Astrocyte of the hippocampus (primary cell): ENCODE measurements at places on chromosomes 6 and 20.
A peak's percentile ranks its signal among the peaks of the same experiment; 100 is the strongest.

DNA sequence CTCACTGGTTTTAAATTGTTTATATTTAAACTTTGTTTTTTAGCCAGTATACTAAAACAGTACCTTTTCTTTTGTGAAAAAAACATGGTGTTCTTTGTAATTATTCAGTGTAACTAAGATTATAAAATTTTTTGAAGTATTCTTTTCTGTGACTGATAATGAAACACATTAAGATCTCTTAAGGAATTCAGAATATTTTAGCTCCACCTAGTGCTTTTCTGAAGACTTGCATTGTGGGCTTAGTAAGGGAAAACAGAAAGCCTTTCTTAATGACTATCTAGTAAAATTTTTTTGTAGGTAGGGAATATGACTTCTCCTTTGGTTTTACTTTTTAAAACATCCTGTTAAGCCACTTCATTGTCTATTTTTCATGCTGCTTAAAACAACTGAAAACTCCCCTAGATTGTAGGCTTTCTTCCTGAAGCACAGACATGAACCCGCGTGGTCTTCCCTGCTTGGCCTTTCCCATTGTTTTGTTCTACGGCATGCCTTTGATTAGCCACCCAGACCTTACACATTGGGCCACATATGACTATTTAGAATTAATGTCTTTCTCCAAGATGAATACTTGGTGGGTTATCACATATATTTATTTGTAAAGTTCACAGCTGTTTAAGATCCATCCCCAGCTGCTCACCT is 72.1 kb downstream of the AFDN start:
- DNase-seq, result peak; percentile 41

- no peak for DNase-seq
Measured at GRCh38 chr6:32183483-32184083, 470 bp downstream of the AGER start.

DNA sequence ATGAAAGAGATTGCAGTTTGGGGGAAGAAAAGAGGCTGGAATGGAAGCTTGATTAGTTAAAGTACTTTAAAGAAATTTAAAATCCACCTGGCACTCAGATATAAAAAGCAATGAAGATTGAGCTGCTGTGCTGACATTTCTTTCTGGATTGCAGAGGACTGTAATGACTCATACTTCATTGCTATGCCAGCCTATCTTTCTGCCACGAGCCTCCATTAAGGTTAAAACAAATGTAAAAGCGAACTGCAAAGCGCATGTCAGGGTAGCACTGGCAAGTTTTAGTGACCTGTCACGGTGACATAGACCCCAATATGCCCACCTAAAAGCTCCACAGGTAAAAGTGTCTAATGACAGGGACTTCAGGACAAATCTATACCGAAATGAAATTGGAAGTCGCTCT is 449.6 kb downstream of the C6orf118 start:
- DNase-seq, result peak; percentile 41

GRCh38 chr6:35727935-35728682 is 8.7 kb upstream of the ARMC12 start:
- peak; percentile 98 for DNase-seq

- DNase-seq, result no peak
Measured at GRCh38 chr20:38665094-38665493, 59.2 kb upstream of the SLC32A1 start.

DNA sequence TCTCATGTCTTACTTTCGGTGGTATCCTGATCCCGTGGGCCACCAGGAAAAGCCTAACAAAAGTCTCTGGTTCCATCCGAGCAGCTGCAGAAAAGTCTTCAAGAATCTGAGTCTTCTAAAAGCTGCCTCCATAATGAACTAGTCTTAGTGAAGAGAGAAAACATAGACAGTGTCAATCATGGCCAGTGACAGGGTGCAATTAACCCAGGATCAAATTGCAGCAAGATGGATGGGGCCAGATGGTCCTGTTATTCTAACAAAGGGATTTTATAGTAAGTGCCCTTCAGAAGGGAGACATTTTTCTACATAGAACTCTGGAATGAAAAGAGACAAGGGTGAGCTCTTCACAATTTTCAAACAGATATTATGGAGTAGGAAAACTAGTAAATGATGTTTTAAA is 281.6 kb upstream of the ZFP64 start:
- no peak for DNase-seq

GRCh38 chr6:39086711-39087110 is 28.3 kb downstream of the SAYSD1 start:
- no peak for DNase-seq

DNA sequence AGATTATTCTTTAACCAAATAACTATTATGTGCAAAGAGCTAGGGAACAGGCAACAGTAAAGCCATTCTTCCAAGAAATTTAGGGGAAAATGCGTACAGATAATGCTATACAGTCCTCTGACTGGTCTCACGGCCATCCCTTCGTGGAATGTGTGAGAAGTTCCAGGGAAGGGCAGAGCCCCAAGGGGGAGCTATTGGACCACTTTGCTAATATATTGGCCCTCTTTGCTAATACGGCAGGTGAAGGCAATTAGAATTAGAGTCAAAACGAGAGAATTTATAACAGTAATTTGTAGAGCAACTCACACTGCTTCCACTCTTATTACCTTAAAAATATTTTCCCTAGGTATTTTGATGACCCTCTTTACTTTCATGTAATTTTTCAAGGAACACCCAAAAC is 140.4 kb downstream of the IMPG1 start:
- peak; percentile 48 for DNase-seq

GRCh38 chr6:72290620-72291019 is 331.2 kb upstream of the KCNQ5 start:
- no peak for DNase-seq

DNA sequence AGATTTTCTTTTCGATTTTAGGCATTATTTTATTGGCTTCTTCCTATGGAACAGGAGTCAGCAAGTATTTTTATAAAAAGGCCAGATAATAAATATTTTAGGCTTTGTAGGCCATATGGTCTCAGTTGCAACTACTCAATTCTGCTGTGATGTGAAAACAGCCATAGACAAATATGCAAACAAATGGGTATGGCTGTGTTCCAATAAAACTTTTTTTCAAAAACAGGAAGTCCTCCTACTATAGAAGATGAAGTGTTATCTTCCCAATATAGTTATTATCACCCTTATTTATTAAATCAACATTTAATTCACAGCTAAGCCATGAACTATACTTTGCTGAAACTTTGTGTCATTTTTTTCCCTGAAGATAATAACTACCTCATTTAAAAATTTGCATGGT is 57.2 kb downstream of the CHD6 start:
- no peak for DNase-seq

- no peak for DNase-seq
Measured at GRCh38 chr6:92568541-92568940, 850.8 kb downstream of the EPHA7 start.

DNA sequence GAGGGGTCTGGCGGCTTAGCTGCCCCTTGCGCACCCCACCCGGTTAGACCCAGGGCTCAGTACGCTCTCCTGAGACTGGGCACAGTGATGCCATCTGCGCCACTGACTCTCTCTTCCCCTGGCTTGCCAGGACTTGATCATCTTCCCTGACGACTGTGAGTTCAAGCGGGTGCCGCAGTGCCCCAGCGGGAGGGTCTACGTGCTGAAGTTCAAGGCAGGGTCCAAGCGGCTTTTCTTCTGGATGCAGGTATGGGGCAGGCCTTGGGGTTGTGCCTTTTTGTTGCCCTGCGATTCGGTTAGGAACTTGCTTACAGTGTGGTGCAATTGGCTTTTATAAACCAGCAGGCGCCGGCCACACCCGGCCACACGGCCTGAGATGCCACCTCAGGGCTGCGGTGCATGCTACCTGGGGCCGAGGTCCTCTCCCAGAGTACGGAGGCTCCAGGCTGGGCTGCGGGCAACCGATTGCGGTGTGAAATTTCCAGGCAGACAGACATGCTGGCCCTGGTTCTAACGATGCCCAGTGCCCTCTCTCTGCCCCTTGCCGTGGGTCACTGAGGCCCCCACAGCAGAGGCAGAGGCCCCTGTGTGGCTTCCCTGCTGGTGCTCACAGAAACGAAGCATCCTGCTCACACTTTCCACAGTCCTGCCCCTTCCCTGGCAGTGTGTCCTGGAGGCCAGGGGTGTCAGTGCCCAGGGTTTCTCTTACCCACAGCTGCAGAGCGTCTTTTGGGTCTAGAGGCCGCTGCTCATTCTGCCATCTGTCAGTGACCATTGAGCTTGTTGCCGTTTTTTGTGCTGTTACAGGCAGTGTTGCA is 1.7 kb downstream of the ADRM1 start:
- DNase-seq, result no peak

DNA sequence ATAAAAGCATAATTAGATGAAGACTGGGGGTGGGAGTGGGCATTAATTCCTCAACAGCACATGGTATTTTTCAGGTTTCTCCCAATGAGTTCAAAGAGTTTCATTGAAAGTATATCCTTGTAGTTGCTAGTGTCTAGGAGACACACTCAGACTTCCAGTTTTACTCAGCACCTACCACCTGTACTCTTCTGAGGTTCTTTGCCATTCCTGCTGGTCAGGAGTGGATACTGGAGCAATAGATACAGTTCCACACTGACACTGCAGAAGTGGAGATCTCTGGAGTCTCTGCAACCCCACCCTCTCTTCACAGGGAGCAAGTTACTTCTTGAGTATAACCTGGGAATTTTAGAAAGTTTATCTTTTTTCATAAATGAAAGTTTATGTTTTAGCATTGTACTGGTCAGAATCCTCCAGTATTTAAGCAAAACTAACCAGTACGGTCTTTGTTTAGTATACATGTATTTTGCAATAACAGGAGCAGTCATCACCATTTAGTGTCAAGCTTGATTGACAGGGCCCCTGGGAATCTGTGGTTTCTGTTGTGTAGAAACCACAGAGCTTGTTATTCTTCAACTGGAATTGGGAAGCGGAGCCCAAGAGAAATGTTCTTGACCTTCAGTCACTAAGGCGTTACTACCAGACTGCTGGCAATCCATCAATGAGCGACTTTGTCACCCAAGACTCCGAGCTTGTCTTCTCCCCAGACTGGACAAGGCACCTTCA is 148.1 kb downstream of the ZDHHC14 start:
- peak; percentile 75 for DNase-seq

DNA sequence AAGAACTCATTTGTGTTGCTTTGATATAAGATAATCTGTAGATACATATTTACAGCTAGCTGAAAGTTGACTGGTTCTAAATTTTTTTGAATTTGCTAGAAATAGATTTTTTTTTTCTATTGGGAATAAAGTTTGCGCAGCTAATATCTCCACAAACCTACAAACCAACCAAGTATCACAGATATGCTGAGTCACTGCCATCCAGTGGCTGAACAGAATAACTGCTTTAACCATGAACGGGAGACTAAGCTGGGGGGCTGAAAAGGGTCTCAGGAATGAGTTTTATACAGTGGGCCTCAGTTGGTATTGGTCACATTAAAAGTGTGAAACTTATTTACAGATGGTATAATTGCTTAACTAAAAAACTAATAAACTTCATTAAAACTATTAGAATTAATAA is 326.7 kb upstream of the CNR1 start:
- peak; percentile 58 for DNase-seq

DNA sequence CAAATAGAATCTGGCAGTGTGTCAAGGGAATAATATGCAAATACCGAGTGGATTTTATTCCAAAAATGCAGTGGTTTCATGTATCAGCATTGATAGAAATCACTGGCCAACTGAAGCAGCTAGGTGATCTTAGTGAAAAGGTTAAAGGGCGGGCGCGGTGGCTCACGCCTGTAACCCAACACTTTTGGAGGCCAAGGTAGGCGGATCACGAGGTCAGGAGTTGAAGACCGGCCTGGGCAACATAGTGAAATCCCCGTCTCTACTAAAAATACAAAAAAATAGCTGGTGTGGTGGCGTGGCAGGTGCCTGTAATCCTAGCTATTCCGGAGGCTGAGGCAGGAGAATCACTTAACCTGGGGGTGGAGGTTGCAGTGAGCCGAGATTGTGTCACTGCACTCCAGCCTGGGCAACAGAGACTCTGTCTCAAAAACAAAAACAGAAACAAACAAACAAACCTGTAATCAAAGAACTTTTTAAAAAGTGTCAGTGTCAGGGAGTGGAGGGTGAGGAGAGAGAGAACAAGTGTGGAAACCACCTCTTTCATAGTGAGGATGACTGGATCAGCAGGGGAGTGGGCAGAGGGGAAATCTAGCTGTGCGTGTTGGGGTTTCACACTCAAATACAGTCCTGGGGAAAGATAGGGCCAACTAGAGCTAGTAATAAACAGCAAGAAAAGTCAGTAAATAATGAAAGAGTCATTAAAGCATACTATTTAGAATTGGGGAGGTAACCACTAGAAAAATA is 57.1 kb downstream of the CDS2 start:
- DNase-seq, result no peak

DNA sequence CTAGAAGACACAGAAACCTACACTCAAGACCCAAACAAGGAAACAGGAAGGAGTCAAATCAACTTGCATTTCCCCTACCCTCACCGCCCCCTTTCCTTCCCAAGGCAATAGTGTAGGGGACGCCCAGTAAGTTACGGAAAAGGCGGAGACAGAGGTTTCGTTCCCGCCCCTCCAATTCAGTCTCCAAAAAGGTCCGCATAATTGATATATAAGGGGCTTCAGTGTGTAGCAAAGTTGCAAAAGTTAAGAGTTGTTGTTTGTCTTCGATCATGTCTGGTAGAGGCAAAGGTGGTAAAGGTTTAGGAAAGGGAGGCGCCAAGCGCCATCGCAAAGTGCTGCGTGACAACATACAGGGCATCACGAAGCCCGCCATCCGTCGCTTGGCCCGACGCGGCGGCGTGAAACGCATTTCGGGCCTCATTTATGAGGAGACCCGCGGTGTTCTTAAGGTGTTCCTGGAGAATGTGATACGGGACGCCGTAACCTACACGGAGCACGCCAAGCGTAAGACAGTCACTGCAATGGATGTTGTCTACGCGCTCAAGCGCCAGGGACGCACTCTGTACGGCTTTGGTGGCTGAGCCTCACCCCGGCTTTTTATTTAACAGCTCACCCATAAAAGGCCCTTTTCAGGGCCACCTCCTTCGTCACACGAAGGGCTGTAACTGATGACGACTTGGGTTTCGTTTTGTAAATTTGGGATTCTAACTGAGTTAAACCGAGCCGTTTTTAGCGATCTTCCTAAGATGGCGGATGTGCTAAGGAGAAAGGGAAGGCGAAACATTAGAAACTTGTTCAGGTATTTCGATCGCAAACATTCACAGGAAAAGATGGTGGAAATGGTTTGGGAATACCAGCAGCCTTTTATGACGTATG is 124.6 kb upstream of the BTN3A2 start:
- peak; percentile 75 for DNase-seq

- peak; percentile 14 for DNase-seq
Measured at GRCh38 chr6:112622036-112622435, 274.9 kb downstream of the RFPL4B start.

- DNase-seq, result peak; percentile 86
Measured at GRCh38 chr6:25652007-25652515, at the start of gene SCGN. SCGN (plus strand) TSS chr6:25652215; CDS start chr6:25652404, 189 bp downstream.

DNA sequence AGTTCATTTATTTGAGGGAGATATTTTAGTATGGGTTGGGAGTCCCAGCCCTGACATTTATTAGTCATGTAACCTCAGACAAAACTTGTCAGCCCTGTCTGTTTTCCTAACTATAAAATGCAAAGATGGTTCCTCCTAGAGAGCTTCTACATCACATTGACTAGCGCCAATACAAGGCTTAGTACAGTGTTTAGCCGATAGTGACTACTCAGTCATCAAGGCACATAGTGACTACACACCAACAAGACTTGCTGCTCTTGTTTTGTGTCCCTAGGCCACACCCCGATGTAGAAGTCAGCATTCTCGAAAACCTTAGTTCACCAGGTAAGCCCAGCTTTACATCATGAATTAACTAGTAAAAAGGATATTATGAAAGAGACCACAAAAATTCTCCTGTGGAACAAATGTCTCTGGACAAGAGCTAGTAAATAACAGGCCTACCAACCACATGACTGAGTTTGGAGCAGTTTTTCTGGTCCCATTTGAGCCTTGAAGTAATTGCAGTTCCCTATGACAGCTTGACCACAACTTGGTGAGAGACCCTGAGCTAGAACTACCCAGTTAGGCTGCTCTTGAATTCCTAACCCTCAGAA is 68.8 kb downstream of the PFDN4 start:
- no peak for DNase-seq
